ENCODE measurements at places on chromosomes 5 and 9.

DNA sequence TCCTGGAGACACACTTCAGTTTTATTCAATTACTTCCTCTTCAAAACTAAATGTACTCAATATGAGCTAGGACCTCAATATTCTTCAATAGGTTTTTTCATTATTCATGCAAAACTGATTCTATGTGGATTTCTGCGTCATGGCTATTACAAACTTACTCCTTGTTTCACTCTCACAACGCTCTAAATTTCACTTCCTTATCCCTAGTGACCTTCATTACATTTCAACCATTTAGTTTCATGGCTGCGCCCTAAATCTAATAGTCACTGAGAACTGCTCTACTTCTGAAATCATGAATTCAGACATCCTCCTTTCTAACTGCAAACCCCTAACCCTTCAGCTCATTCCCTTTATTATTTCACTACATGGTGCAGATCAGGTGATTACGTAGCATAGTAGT is 93.9 kb downstream of the SLC25A46 start:
- no peak overlapping the region for H3K27ac ChIP-seq
- H3K36me3 ChIP-seq: no peaks in the 10 kb centered on the region
- H3K4me3 ChIP-seq: no peak overlapping the region
- H3K27me3 ChIP-seq: no peaks in the 10 kb centered on the region

GRCh38 chr9:36023260-36024048 is 13.3 kb upstream of the RECK start:
- DNase-seq: peak; percentile 74
- no peak overlapping the region for H3K4me3 ChIP-seq
- no peaks in the 10 kb centered on the region for H3K36me3 ChIP-seq
- no peaks in the 10 kb centered on the region for H3K27me3 ChIP-seq
- H3K4me1 ChIP-seq: no peaks in the 10 kb centered on the region
- no peak overlapping the region for H3K27ac ChIP-seq

DNA sequence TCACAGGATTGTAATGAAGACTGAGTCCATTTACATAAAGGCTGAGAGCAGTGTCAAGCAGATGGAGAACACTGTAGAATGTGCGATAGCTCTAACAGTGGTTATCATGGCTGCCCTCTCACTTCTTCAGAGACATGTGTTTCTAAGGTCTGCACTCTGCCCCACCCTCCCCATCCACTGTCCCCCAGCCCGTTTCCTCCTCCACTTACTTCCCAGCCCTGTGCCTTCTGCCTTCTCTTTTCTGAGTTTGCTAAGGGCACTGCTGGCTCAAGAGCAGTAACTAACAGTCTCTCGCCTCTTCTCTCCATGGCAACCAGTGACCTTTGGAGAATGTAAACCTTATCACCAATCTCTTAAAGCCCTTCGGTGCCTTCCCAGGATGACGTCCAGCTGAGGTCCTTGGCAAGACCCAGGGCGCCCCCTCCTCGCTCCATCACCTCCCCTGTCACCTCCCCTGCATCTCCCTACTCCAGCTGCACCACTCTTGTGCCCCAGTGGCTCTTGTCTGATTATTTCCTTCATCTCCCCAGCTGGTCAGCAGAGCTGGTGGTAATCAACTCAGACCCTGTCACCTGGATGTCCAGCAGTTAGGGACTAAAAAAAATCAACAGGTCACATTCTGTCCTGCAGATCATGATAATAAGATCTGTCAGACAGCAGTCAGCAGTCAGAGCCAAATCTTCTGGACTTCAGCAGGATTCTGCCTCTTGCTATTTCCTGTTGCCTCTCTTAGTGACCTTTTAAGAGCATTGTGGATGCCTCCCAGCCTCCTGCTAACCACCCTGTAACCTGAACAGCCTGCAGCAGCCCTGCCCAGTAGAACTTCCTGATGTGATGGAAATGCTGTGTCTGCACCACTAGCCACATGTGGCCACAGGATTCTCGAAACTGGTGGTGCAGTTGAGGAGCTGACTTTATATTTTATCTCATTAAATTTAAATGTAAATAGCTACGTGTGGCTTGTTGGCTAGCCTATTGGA is 9.0 kb downstream of the FXN start:
- no peaks in the 10 kb centered on the region for H3K27me3 ChIP-seq
- H3K4me1 ChIP-seq: peaks cover 7% of the 10 kb centered on the region
- peaks cover 11% of the 10 kb centered on the region for H3K36me3 ChIP-seq
- no peak for DNase-seq

- no peak for DNase-seq
- H3K27me3 ChIP-seq: no peaks in the 10 kb centered on the region
- no peak overlapping the region for H3K4me3 ChIP-seq
- no peaks in the 10 kb centered on the region for H3K4me1 ChIP-seq
Measured at GRCh38 chr9:79989079-79989478, 417.3 kb downstream of the TLE4 start.

GRCh38 chr5:94618029-94618492 is 343 bp downstream of the KIAA0825 start:
- H3K27ac ChIP-seq: peak overlapping the region; percentile 84
- no peaks in the 10 kb centered on the region for H3K27me3 ChIP-seq
- H3K4me3 ChIP-seq: peak overlapping the region; percentile 94
- H3K4me1 ChIP-seq: peaks cover 14% of the 10 kb centered on the region

GRCh38 chr5:9188956-9189355 is 356.9 kb downstream of the SEMA5A start:
- no peak overlapping the region for H3K4me3 ChIP-seq
- H3K36me3 ChIP-seq: no peaks in the 10 kb centered on the region
- no peaks in the 10 kb centered on the region for H3K4me1 ChIP-seq
- no peak for DNase-seq
- H3K27ac ChIP-seq: no peak overlapping the region

DNA sequence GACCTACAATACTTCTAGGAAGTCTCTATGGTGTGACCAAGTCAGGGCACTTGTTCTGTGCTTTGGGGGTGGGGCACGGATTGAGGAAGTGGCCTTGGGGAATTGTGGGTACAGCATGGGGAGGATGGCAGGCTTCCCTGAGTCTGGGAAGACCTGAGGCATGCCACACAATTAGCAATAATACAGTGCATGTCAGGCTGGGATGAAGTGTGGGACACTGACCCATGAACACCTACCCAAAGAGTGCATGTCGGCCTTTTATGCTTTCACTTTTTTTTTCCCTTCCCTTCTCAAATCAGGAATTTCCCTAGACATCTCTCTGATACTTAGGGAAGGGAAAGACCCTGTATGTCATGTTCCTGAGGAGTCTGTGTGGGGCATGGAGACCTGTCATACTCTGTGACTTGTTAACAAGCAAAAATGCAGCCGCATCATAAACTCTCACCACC is 146.4 kb downstream of the PALM2AKAP2 start:
- no peak overlapping the region for H3K4me3 ChIP-seq
- H3K27me3 ChIP-seq: no peaks in the 10 kb centered on the region
- H3K4me1 ChIP-seq: no peaks in the 10 kb centered on the region

- H3K27me3 ChIP-seq: no peaks in the 10 kb centered on the region
- H3K36me3 ChIP-seq: no peaks in the 10 kb centered on the region
- H3K4me3 ChIP-seq: no peak overlapping the region
- H3K27ac ChIP-seq: no peak overlapping the region
Measured at GRCh38 chr9:110850401-110851135, 182.0 kb downstream of the MUSK start.

DNA sequence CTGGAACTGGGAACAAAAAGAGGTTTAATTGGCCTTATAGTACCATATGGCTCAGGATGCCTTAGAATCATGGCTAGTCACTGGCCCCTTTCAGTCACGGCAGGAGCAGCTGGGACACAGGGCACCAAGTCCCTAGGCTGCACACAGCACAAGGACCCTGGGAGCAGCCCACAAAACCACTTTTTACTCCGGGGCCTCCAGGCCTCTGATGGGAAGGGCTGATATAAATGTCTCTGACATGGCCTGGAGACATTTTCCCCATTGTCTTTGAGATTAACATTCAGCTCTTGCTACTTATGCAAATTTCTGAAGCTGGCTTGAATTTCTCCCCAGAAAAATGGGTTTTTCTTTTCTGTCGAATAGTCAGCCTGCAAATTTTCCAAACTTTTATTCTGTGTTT is 1026.4 kb upstream of the COX7C start:
- no peak overlapping the region for H3K4me3 ChIP-seq
- no peak overlapping the region for H3K27ac ChIP-seq
- DNase-seq: no peak

DNA sequence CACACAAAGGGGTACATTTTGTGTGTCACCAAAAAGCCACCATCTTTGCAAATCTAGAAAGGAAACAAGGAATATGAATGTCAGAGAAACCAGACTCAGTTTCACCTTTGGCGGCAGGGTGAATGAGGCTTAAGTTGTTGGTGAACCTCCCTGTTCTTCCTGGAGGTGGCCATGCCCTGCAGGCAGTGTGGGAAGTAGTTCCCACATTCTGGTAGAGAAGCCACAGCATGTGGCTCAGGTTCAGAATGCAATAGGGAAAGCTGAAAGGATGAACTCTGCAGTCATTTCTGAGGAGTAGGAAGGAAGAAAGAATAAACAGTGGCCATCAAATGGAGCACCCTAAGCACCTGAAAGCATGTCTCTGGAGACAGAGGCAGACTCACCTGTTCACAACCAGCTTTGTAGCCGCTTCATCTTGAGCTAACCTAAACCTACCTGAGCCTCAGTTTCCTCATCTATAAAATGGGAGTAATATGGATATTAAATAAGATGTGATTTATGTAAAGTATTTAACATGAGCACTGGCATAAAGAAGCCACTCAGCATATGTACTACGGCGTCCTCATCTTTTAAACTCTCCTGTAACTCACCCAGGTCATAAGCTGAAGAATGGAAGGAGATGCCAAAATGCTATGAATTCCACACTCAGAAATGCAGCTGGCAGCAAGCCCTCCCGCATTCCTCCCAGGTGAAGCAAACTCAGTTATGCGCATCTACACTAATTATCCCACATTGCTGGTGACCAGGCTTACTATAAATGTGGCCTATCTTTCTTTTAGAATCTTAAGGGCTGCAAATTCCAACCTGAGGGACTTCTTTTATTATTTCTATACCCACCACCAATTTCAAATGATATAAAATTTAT is 86.0 kb downstream of the ZNF608 start:
- no peaks in the 10 kb centered on the region for H3K27me3 ChIP-seq
- H3K4me3 ChIP-seq: no peak overlapping the region
- no peak for DNase-seq
- no peaks in the 10 kb centered on the region for H3K36me3 ChIP-seq
- no peak overlapping the region for H3K27ac ChIP-seq

GRCh38 chr5:75189353-75189752 is 47.3 kb downstream of the ANKRD31 start:
- no peak for DNase-seq
- H3K27me3 ChIP-seq: no peaks in the 10 kb centered on the region
- no peaks in the 10 kb centered on the region for H3K4me1 ChIP-seq
- no peaks in the 10 kb centered on the region for H3K36me3 ChIP-seq

- no peaks in the 10 kb centered on the region for H3K27me3 ChIP-seq
- H3K4me1 ChIP-seq: peaks cover 7% of the 10 kb centered on the region
- H3K36me3 ChIP-seq: peaks cover 72% of the 10 kb centered on the region
- DNase-seq: no peak
- no peak overlapping the region for H3K4me3 ChIP-seq
Measured at GRCh38 chr9:128495296-128495695, 9.2 kb upstream of the GLE1 start.

GRCh38 chr9:98960409-98960808 is 16.7 kb downstream of the COL15A1 start:
- no peak overlapping the region for H3K4me3 ChIP-seq
- DNase-seq: no peak
- no peaks in the 10 kb centered on the region for H3K36me3 ChIP-seq

GRCh38 chr9:81028504-81028903 is 660.8 kb downstream of the TLE1 start:
- DNase-seq: no peak
- H3K36me3 ChIP-seq: no peaks in the 10 kb centered on the region
- H3K4me1 ChIP-seq: no peaks in the 10 kb centered on the region

GRCh38 chr9:125887172-125887571 is 140.0 kb downstream of the PBX3 start:
- H3K4me3 ChIP-seq: no peak overlapping the region
- no peaks in the 10 kb centered on the region for H3K36me3 ChIP-seq
- H3K27ac ChIP-seq: no peak overlapping the region
- H3K27me3 ChIP-seq: no peaks in the 10 kb centered on the region

DNA sequence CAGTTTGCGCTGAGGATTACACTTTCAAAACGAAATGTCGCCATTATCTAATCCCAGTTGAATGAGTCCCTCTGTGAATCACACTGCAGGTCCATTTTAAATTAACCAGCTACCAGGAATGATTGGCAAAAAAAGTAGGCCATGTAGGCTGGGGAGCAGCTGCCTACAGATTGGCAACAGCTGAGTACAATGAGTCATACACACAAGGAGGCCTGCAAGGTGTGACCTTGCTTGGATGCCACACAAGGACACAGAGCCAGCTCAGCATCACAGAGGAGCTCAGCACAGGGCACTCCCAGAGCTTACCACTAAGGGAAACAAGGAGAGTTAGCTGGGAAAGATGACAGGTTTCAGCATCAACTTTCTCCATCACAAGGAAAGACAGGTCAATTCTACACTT is 12.9 kb downstream of the HAVCR1 start:
- H3K36me3 ChIP-seq: no peaks in the 10 kb centered on the region
- no peak for DNase-seq
- H3K27me3 ChIP-seq: no peaks in the 10 kb centered on the region

- H3K27me3 ChIP-seq: no peaks in the 10 kb centered on the region
- H3K27ac ChIP-seq: no peak overlapping the region
- no peak overlapping the region for H3K4me3 ChIP-seq
- no peak for DNase-seq
Measured at GRCh38 chr5:174745590-174746103, 21.3 kb downstream of the MSX2 start.

DNA sequence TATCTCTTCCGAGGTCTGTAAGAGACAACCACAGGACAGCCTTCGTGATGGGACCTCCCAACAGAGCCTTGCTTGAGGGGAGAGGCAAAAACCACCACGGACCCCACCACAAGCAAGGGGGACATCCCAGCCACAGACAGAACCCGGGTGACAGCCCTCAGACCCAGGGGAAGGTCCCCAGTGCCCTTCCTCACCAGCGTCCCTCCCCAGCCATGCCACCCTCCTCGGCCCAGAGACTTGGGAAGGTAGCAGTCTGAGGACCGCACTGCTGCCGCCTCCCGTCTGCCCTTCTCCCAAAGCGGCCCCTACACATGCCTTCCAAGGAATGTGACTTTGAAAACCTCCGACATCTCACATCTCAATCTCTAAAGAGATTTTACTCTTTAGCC is 13.4 kb downstream of the IPPK start:
- no peak overlapping the region for H3K27ac ChIP-seq
- H3K4me3 ChIP-seq: no peak overlapping the region
- H3K36me3 ChIP-seq: peaks cover 53% of the 10 kb centered on the region
- no peak for DNase-seq
- H3K27me3 ChIP-seq: no peaks in the 10 kb centered on the region

- no peaks in the 10 kb centered on the region for H3K27me3 ChIP-seq
- H3K27ac ChIP-seq: no peak overlapping the region
- H3K4me3 ChIP-seq: no peak overlapping the region
Measured at GRCh38 chr9:115651461-115651860, 502.1 kb upstream of the PAPPA start.
